ENCODE measurements at places on chromosomes 6 and 20.
A peak's percentile ranks its signal among the peaks of the same experiment; 100 is the strongest.

- DNase-seq = no peak
These were observed 185 bp upstream of the TNFRSF6B start for GRCh38 chr20:63696306-63696627.

DNA sequence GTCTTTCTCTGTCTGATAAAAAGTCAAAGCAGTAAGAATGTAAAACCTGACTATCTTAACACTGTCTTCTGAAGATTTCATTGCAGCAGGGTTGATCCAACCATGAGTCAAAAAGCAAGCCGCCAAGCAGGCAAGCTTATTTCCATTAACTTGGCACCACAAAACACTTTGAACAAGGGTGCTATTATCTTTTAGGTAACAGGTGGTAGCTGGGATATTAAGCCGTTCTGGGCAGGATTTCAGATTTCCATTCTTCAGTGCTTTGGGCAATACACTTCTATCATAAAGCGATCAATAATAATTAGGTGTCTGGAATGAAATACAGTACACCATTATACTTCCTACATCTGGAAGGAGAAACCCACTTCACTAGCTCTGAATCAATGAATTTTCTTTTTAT, 181.9 kb downstream of the TBC1D7 start:
- DNase-seq = no peak

DNA sequence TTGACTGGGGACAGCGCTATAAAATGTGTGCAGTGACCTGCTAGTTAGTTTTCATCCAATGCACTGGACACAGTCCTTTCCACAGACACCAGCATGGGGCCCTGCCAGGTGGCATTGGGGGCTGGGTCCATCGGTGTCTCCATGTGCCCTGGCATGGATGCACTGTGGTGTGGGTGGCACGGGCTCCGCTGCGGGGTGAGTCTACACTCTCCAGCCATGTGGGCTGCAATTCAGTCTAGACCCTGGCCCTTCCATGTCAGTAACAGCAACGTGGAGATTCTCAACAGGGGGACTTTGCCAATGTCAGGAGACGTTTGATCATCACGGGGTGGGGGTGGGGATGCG, 100.0 kb downstream of the RAMACL start:
- no peak for DNase-seq

DNA sequence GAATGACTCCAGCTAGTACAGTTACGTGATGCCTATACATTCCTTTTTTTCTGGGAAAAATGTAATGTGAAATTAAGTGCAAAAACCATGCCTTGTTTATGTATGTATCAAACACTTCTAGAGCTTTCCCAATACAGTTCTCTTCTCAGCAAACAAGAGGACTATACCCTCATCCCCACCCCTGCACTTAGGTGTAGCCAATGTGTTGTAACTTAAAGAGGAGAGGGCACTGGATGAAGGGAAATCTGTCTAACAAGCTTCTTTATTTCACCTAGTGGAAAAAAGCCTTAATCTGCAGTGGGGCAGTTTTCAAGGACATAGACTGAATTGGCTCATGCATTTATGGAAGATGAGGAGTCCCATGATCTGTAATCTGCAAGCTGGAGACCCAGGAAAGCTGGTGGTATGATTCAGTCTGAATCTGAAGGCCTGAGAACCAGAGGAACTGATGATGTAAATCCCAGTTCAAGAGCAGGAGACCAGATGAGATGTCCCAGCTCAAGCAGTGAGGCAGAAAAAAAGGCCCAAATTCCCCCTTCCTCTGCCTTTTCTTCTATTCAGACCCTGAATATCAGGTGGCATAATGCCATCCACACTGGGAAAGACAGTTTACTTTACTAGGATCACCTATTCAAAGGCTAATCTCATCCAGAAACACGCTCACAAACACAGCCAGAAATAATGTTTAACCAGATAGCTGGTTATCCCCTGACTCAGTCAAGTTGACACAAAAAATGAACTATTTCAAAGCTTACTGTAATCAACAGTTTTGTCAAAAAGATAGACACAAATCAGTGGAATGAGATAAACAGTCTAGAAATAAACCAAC, 25.8 kb upstream of the SLC17A3 start:
- no peak for DNase-seq

- no peak for DNase-seq
These were observed 54.7 kb downstream of the GFOD1 start for GRCh38 chr6:13432526-13433184.

- no peak for DNase-seq
These were observed 211.1 kb downstream of the GMDS start for GRCh38 chr6:2034256-2034655.

GRCh38 chr6:158863646-158864045, 44.5 kb upstream of the EZR start:
- peak; percentile 78 for DNase-seq

DNA sequence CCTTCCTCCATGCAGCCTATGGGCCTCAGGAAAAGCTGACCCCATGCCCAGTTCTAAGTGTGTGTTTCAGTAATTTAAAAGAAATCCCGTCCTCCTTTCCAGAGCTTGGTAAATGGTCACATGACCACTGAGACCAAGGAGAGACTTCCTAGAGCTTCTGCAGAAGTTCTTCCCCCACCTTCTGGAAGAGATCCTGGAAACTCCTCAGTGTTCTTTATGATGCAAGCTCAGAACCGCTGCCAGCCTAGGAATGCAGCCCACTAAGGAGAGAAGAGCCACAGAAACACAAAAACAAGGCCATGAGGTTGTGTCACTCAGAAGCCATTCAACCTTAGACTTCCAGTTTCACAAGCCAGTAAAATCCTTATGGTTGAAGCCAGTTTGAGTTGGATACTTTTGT, 348.4 kb downstream of the TPBG start:
- peak; percentile 19 for DNase-seq

DNA sequence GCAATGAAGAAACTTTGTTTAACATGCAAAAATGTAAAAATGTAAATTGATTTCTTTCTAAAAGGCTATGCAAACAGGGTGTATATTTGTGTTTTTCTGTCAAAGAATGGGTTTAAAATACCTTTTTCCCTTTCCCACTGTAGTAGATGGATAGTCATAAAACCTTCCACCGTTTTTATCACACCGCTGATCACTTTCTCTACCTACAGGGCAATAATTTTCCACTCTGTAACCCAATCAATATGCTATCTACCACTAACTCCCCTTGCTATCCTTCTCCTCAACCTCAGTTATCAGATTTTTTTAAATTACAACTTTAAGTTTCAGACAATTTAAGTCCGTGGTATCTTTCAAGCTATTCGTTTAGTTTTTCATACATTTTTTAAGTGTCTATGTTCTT, 91.4 kb upstream of the ARID1B start:
- no peak for DNase-seq

DNA sequence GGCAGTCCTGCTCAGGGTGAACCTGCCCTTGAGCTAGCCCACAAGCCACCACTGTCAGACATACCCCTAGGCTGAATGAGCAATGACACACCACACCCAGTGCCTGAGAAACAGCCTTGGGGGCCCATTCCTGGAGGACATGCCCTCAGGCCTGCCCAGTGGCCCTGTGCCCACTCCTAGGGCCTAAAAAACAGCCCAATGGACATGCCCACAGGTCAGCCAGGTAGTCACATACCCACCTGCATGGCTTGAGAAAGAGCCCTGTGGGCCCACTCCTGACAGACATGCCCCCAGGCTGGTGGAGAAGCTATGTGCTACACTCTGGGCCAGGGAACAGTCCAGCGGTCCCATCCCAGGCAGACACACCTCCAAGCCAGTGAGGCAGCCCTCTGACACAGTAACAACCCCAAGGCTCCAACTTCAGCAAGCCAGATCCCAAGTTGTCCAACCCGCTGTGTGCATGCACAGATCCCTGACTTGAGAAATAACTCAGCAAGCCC, 491.1 kb downstream of the KIF16B start:
- no peak for DNase-seq

GRCh38 chr20:53847139-53847836, 223.1 kb downstream of the BCAS1 start:
- DNase-seq = no peak

- DNase-seq = peak; percentile 88
These were observed 49.7 kb downstream of the THEMIS start for GRCh38 chr6:127851197-127851596.

DNA sequence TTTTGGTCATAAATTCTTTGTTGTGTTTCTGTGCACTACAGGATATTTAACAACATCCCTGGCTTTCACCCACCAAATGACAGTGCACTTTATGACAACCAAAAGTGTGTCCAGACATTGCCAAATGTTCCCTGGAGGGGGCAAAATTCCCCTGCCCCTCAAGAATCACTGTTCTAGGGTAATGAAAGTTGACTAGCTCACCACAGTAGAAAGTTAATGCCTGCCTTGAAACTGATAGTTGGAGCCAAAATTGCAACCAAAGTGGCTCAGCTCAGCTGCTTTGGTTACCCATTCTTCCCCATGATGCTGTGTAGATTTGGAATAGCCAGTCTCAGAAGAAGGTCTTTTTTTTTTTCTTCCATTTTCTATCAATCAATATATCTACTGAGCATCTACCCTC, 150.6 kb downstream of the RALGAPA2 start:
- DNase-seq = no peak

DNA sequence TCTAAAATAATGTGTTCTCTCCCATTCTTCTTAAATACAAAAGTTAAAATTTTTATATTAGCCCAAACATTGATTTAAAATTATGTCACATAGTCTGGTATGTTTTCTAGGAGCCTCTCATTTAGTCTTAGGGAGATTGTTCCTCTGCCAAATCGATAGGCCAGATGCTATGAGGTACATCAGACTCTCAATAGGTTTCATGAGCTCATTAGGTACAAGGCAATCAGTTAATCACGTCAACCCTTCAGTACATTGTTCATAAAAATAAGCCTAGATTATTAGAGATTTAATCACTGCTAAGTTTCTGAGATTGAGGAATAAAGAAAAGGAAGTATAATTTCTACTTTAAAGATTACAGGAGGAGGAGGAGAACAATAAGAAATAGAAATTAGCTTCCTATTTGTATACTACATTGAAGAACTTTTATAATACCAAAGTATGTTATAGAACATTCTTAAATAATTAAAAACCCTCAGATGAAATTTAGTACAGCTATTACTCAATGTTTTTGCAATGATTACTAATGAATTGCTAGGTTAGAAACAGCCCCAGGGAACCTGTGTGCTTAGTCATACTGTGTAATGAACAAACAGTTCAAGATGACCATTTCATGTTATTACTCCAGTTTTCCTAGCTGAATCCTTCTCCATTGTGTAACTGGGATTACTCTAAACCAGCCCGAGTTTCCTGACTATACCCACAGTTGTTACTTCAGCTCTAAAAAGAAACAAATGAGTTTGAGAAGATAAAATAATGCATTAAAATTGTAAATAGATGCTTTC, 117.0 kb downstream of the BMP5 start:
- peak; percentile 78 for DNase-seq

DNA sequence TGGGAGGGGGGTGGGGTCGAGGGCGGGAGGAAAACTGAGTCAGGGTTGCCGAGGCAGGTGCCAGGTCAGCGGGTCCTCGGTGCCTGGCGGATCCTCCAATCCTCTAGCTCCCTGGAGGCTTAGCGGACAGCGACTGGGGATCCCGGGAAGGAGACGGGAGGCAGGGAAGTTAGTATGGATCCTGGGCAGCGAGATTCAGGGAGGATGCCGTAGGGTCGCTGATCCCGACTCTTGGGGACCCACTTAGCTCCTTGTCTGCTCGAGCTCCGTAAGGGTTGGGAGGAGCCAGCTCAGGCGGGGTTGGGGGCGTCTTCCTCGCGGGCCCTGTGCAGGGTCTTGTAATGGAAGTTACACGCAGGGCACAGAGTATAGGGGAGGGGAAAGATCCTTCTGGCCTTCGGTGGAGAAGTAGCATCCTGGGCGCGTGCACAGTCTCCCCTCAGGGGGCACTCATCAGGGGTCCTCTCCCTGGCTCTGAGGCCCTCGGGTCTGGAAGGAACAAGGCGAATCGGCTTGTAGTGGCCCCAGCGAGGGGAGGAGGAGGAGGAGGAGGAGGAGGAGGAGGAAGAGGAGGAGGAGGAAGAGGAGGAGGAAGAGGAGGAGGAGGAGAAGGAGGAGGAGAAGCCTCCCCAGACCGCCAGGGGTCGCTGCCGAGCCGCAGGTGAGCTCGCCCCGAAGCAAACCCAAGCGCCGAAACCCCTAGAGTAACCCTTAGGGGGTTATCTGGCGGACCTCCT, 6.4 kb upstream of the SLC12A5 start:
- DNase-seq = no peak

GRCh38 chr6:54428431-54428830, 120.2 kb downstream of the TINAG start:
- DNase-seq = no peak

GRCh38 chr20:57727863-57728262, 18.0 kb upstream of the PMEPA1 start:
- no peak for DNase-seq

GRCh38 chr6:138795809-138796603, at the start of gene ECT2L:
Gene ECT2L, plus strand, starts transcription at chr6:138796087. Its CDS starts 17,188 bp downstream, at chr6:138813275.
- DNase-seq = no peak

DNA sequence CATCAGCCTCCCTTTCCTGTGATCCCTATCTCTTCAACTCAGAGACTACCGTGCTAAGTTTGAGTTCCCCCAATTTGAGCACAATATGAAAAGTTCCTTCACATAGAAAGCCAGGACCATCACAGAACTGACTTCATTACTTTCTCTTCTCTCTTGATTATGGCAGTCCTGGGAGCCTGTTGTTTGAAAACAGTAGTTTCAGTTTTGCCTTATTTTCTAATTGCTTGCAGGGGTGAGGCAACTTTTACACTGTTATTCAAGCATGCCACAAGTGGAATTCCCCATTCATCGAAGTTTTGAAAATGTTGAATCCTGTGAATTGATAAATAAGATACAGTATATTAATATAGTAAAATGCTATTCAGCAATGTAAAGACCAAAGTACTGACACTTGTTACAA, 569.7 kb upstream of the MARCKS start:
- DNase-seq = no peak

GRCh38 chr6:68127074-68127473, 508.0 kb upstream of the ADGRB3 start:
- DNase-seq = no peak

DNA sequence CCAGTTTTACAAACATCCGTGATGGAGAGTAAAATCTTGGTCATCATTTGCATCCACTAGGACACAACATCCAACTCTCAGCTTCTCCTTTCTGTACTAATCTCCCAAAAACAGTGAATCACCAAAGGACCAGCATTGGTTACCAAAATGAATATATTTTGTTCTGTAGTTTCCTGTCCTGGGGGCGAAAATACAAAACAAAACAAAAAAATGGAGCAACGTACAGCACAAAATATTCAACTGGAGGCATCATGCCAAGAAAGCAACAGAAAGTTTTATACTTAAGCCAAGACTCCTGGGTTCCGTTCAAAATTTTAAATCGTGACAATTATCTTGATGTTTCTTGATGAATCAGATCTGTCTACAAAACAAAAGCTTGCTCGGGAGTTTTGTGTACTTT, 126.6 kb upstream of the CCDC28A start:
- peak; percentile 65 for DNase-seq

Measured in fibroblast of skin of back (primary cell).